ENCODE measurements at places on chromosomes 16 and 17.

DNA sequence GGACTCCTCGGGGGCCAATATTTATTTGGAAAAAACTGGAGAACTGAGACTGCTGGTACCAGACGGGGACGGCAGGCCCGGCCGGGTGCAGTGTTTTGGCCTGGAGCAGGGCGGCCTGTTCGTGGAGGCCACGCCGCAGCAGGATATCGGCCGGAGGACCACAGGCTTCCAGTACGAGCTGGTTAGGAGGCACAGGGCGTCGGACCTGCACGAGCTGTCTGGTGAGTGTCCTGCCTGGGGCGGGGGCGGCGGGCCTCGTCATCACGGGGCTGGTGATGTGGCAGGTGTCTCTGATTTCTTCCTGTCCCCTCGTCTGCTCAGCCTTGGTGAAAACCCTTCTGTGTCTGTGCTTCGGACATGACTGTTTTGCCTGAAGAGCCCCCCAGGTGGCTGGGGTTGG lies 5.7 kb downstream of the METRNL start:
- no peak for DNase-seq

DNA sequence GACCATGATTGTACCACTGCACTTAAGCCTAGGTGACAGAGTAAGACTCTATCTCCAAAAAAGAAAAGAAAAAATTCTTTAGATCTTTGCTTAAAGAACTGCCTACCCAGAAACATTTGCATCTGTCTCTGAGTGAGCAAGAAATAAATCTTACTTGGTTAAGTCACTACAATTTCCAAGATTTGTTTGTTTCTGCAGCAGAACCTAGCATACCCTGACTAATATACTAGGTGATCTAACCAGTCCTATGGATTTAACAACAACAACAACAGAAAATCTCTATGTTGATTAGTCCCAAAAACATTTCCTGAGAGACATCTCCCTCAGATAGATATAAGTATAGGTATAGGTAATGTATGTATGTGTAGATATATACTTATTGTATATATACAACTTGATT lies 549.3 kb upstream of the PSMD7 start:
- no peak for DNase-seq

DNA sequence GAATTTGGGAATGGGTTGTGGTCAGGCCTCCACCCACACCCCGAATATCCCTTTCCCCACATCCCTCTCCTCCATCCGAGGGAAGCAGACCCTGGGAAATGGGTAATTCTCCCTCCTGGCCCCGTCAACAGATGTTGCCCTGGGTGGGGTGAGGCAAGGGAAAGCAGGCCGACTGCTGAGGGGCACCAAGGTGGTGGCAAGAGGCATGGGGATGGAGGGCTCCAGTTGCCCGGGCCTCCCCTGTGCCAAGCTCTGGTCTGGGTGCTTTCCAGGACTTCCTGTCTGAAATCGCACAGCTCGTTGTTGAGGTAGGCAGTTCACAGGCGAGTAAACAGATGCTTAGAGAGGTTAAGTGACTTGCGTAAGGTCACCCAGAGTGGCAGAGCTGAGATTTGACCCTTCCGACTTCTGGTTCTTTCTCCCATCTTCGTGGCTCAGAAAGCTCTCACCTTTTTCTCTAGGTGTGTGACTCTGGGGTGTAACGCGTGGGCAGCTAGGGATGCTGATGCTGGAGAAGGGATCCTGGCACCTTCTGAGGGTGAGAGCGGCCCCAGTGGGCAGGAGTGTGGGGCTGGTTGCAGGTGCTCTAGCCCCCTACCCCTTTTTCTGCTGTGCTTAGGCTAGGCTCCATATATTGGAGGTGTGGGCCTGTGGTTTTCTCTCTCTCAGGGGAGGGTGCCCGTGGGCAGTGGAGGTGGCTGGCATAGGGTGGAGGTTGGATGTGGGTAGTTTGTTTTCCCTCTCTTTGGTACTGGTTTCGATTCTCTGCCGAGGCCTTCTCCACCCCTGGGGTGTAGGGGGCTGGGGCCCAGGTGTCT lies 17.2 kb downstream of the RARA start:
- no peak for DNase-seq

GRCh38 chr16:63171545-63171944 lies 1135.3 kb upstream of the CDH8 start:
- DNase-seq, result no peak

GRCh38 chr17:7557775-7558543 lies 591 bp upstream of the TNFSF13 start:
- DNase-seq, result no peak

All from SIG-M5 (cell line).